ENCODE measurements at places on chromosomes 7 and 10.

GRCh38 chr10:66234872-66235271, 691.0 kb upstream of the LRRTM3 start:
- DNase-seq, result no peak

DNA sequence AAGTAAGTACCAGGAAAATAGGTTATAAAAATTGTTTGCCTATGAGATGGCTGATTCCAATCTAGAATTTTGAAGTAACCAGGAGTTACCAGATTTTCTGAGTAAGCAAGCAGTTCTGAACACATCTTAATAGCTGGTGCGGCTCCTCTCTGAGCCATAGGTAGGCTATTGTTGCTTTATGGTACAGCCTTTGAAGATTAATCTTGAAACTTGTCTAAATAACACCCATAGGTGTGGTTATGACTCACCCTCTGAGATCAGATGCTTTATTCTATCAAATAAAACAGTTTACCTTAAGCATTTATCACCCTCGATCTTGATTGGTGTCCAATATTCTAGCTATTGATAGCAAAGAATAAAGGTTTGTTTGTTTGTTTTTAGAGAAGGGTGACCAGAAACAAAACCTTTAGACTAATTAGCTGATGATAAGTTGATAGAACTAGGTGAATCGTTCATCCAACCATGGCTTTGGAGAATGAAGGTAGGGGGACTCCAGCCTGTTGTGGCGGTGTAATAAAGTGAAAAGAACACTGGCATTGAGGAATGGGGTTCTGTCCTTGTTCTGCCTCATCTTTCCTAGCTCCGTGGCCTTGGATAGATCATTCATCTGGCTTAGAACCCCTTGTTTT, 72.2 kb downstream of the VTI1A start:
- DNase-seq, result no peak

- no peak for DNase-seq
These were observed 595 bp upstream of the SUMF2 start for GRCh38 chr7:56063500-56063881.

DNA sequence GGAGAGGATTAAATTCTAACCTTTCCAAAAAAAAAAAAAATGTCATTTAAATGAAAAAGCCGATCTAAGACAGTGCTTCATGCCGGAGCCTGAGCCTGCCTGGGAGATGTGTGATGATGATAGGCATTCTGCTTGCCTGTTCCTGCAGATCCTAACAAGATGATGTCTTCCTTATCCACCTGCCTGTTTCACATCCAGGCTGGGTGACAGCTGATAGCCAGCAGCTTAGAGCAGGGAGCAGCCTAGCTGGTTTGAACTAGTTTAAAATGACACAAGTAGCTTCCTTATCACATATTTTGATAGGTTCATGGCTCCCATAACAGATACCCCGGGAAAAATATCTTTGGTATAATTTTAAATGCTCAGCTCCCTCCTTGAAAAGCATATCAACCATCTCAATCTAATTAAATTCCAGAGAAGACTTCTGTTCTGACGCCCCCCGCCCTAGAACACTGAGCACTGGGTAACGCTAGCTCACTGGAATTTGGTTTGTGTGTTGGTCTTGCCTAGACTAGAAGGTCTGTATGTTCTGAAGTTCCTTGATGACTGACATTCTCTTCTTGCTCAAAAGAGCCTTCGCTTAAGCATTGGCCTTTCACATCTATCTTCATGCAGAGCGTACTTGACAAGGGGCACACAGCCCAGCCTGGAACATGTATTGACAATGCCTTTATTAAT, 96.9 kb upstream of the FGFR2 start:
- DNase-seq, result no peak

GRCh38 chr7:44962483-44963251, 16.1 kb downstream of the MYO1G start:
- DNase-seq, result no peak

- no peak for DNase-seq
These were observed 74.8 kb downstream of the AUTS2 start for GRCh38 chr7:69673074-69673473.

- peak; percentile 50 for DNase-seq
These were observed 16.2 kb downstream of the KIFBP start for GRCh38 chr10:69004821-69005220.

DNA sequence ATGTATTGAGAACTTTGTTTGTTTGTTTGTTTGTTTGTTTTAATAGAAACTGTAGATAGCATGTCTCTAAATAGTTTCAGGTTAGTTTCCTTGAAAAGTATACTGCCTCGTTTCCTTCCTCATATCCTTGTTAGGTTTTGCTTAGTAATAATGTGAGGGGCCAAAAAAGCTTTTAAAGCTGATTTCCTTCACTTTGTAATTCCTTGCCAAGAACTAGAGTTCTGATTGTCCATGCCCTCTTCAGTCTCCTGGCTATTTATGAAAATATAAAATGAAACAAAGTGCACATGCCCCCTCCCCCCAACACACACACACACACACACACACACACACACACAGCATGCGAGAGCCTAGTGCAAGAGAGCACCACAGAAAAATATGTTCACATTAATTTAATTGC, 115.8 kb downstream of the FZD1 start:
- DNase-seq, result no peak

- DNase-seq, result peak; percentile 61
These were observed at the start of gene ITGA8 for GRCh38 chr10:15719899-15720634. TSS of gene ITGA8 (minus strand) at chr10:15719922. CDS start at chr10:15719771, 151 bp downstream.

GRCh38 chr7:26681819-26682418, 182.5 kb downstream of the SKAP2 start:
- peak; percentile 54 for DNase-seq

DNA sequence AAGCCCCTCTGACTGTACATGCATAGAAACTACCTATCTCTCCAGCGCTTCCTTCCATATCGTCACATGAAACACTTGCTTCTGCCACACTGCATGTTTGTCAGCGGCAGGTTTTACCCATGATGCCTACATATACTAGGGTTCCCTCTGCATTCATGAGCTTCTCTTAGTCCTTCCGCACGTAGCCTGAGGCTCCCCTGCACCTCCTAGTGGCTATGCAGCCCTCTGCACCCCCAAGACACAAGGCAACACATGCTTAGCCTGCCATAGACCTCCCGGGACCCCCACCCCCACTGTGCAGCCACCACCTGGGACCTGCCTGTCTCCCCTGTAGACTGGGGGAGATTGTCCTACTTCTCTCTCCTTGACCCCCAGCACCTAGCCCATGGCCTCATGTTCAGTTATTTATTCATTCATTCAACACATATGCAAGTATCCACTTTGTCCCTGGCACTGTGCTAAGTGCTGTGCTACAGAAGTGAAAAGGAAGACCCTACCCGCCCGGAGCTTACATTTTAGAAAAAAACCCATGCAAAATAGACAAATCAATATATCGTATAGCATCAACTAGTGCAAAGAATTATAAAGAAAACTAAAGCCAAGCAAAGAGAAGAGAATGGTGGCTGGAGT, 23.5 kb downstream of the TMEM273 start:
- no peak for DNase-seq

GRCh38 chr7:38909870-38910269, 879 bp upstream of the VPS41 start:
- DNase-seq, result no peak

- no peak for DNase-seq
These were observed 126.9 kb downstream of the CNNM2 start for GRCh38 chr10:103044942-103045489.

- DNase-seq, result no peak
These were observed 56.9 kb upstream of the PPP1R3C start for GRCh38 chr10:91689731-91690168.

DNA sequence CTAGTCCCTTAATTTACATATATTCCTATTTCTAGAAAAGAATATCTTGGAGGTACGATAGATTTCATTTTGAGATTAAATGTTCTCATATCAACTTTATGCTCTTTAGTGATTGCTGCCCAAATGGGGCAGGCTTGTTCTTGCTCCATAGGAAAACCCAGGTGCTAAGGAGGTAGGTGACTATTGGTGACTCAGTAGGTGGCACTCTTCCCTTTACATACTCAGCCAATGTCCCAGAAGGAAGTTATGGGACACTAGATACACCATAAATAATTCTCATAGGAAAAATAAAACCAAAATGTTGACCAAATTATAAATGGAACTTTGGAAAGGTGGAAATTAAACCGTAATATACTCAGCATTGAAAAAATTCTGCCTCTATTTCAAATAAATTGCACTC, 4.0 kb downstream of the SKAP2 start:
- no peak for DNase-seq

GRCh38 chr10:94402843-94403379, 570 bp downstream of the TBC1D12 start:
- DNase-seq, result peak; percentile 36

GRCh38 chr10:42981358-42982236, 95.3 kb upstream of the RET start:
- DNase-seq, result no peak

GRCh38 chr10:131846240-131847101, 54.3 kb upstream of the PPP2R2D start:
- no peak for DNase-seq

DNA sequence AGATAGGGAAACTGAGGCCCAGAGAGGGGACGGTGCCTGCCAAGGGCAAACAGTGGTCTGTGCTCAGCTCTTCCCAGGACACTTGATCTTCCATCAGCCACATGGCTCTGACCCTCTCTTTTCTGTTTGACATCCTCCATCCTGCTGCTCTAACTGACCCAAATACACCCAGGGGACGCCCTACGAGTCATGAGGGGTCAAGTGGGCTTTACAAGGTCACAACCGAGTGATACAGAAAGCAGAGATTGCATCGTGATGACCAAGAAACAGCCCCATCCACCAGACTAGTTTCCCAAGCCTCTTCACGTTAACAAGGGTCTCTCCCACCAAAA, 131.2 kb upstream of the UNC5B start:
- no peak for DNase-seq

- DNase-seq, result no peak
These were observed 247.9 kb downstream of the PTEN start for GRCh38 chr10:88111294-88111693.

GRCh38 chr10:59754951-59755350, 1.7 kb upstream of the MRLN start:
- DNase-seq, result no peak

GRCh38 chr10:71297343-71297742, 21.7 kb upstream of the SLC29A3 start:
- no peak for DNase-seq

DNA sequence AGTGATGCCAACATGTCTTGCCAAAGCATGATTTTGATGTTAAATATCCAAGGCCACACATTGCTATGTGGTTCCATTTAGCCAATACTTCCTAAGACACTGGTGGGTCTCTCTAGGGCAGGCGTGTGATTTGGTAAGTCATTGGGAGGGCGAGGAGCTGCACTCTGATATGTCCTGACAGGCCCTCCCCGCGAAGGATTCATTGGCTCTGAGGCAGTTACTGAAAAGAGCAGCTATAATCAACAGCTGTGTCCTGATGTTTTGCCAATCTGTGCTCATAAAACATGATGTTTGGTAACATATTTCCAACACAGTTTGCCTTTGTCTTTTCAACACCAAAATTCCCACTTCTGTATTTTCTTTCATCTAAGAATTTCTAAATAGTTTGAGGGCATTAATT, 646.7 kb downstream of the PARD3 start:
- DNase-seq, result no peak

DNA sequence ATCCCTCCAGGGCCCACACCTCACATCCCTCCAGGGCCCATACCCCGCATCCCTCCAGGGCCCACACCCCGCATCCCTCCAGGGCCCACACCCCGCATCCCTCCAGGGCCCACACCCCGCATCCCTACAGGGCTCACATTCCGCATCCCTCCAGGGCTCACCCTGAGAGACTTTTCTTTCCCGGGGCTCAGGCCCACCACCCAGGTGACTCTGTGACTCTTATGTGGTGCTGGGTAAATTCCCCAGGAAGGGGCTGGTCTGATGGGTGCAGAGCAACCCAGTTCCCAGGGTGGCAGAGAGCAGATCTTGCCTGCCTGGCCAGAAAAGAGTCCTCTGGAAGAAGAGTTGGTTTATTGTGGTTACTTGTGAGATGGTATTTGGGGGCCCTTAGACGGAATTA, 290.7 kb downstream of the TCERG1L start:
- DNase-seq, result no peak

DNA sequence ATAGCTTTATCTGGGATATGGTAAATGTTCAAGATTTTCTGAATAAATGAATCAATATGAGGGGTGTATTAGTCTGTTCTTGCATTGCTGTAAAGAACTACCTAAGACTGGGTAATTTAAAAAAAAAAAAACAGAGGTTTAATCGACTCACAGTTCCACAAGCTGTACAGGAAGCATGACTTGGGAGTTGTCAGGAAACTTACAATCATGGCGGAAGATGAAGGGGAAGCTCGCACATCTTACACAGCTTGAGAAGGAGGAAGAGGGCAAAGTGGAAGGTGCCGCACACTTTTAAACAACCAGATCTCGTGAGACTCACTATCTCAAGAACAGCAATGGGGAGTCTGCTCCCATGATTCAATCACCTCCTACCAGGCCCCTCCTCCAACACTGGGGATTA, 32.5 kb upstream of the OTUD1 start:
- DNase-seq, result no peak

DNA sequence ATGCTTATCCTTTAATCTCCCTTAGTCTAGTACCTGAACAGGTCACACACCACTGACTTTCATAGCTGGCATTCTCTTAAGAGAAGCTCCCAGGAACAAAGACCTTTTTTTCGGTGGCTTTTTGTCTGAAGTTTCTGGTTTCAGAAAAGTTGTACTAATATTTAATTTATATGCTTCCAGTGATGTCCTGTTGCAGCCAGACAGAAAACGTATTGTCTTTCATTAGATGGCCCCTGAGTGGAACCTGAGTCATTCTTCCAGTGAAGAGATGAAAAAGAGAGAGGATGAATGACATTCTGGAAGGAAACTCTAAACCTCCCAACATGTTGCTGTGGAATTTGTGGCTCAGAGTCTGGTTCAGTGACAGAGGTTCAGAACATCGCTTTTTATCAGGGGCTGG, 274.8 kb upstream of the TAC1 start:
- no peak for DNase-seq

DNA sequence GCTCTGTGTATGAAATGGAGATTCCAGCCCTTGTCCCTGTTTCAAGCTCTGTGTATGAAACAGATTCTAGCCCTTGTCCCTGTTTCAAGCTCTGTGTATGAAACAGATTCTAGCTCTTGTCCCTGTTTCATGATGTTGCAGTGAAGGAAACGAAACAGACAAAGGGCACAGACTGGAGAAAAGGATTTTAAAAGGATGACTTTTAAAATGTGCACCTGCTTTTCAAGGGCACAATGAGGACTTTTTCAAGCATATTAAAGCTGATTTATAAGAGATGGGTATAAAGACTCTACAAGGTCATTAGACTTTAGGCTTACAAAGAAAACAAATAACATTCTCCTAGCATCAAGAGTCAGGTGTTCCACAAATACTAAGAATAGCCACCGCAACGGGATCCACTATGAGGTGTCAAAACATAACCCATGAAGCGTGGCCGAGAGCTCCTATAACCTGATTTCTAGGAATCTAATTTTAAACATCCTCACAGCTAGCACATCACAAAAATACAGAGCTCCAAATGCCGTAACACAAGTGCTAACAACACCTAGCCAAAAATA, 29.0 kb downstream of the DIP2C start:
- no peak for DNase-seq

- no peak for DNase-seq
These were observed 237.3 kb downstream of the AHR start for GRCh38 chr7:17535776-17536175.

- DNase-seq, result no peak
These were observed 28.4 kb downstream of the TNRC18 start for GRCh38 chr7:5395246-5395645.

Data from kidney capillary endothelial cell (primary cell).